NCI-H2029 (cell line): ENCODE measurements at places on chromosomes 12 and 14.
A peak's percentile ranks its signal among the peaks of the same experiment; 100 is the strongest.

DNA sequence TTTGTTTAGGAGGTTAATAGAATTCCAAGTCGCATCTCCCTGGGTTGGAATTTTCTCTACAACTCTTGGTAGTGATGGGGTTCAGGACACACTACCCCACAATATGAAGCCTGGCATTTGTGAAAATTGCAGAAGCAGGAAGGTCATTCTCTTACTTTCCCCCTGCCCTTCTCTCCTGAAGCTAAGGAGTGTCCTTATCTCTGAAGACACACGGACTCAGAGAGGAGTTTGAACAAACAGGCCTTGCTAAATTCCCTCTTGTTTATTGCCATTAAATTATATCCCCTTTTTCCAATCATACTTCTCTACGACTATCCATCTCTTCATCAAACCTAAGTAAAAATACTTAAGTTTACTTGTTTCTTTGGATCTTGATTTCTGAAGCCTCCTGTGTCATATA, 443.0 kb downstream of the RAD51B start:
- no peak for DNase-seq

GRCh38 chr12:65734226-65734625, 90.1 kb upstream of the HMGA2 start:
- DNase-seq = no peak

- no peak for DNase-seq
These were observed 153.1 kb downstream of the BCAT1 start for GRCh38 chr12:24795699-24796347.

DNA sequence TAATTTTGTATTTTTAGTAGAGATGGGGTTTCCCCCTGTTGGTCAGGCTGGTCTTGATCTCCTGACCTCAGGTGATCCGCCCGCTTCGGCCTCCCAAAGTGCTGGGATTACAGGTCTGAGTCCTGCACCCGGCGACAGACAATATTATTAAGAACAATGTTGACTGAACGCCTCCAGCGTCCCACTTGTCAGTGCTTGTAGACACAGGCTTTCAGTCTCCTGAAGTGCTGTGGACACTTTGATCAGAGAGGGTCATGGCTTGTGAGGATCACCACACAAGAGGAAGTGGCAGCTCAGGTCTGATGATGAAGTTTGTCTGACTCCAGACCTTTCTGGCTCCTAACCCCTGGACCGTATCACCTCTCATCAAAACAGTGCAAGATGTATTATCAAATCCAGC, 114.6 kb downstream of the CHST11 start:
- DNase-seq = peak; percentile 10

DNA sequence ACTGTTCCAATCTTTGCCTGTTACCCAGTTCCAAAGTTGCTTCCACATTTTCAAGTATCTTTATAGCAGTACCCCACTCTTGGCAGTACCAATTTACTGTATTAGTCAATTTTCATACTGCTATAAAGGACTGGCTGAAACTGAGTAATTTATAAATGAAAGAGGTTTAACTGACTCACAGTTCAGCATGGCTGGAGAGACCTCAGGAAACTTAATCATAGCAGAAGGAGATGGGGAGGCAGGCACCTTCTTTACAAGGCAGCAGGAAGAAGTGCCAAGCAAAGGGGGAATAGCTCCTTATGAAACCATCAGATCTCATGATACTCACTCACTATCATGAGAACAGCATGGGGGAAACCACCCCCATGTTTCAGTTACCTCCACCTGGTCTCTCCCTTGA, 215.0 kb downstream of the SNAPC1 start:
- DNase-seq = no peak

DNA sequence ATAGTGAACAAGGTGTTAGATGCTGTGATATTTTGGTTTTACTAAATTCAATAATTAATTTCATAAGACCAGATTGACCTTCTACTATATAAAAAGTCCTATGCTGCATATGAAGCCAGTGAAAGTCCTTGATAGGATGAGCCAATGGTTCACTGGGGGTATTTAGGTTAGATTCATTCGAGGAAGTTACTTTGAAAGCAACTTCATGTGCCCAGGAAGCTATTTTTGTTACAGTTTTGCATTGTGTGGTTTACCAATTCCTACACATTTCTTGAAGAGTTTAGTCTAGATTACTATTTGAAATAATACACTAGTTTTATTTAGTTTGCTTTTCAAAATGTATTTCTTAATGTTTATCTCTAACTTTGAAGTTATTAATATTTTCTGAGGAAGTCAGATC, 58.5 kb upstream of the RMST start:
- DNase-seq = no peak

- no peak for DNase-seq
These were observed 11.7 kb downstream of the PROX2 start for GRCh38 chr14:74864198-74864597.

DNA sequence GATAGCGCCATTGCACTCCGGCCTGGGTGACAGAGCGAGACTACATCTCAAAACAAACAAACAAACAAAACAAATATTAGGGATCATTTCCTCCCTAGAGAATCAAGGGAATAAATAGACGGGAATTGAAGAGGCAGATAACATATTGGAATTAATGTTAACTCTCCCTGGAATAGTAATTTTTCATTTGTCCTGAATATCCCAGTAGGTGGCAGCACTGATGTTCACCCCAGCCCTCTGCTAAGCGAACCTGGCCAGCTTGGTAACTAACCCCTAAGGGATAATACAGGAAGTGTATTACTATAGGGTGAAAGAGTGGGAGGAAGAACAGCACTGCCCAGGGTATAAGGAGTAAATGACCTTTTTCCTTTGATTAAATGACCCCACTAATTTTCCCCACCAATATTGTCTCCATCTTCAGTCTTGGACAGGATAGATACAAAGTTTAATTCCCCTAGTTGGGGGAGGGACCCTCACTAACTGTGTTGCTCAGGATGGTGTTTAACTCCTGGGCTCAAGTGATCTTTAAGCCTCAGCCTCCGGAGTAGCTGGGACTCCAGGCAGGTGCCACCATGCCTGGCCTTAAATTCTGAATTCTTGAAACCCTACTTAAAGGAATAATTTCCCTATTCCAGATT, 40.5 kb downstream of the SLC2A14 start:
- no peak for DNase-seq

DNA sequence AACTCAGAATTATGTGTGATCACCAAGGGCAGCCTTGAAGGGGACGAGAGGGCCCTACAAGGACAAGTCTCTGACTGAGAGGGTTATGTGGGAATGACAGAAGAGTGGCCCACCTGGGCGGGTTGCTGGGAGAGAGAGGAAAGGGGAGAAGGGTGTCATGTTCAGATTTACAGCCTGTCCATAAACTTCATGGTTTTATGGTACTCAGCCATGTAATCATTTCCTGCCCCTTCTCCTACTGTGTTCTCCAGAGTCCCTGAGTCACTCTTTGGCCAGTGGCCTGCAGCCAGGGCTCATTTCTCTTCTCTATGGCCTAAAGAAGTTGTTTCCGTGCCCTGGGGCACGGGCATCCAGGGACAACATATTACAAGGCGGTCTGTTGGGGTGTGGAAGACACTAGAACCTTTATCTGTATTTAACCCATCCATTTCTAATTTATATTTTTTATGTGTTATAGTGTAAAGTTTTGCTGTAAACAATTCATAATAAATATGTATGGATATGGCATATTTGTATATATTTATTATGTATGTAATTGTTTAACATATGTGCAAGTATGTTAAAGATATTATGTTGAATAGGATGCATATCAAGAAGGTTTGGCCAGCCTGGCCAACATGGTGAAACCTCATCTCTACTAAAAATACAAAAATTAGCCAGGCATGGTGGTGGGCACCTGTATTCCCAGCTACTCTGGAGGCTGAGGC, 26.9 kb downstream of the DDX47 start:
- DNase-seq = no peak

DNA sequence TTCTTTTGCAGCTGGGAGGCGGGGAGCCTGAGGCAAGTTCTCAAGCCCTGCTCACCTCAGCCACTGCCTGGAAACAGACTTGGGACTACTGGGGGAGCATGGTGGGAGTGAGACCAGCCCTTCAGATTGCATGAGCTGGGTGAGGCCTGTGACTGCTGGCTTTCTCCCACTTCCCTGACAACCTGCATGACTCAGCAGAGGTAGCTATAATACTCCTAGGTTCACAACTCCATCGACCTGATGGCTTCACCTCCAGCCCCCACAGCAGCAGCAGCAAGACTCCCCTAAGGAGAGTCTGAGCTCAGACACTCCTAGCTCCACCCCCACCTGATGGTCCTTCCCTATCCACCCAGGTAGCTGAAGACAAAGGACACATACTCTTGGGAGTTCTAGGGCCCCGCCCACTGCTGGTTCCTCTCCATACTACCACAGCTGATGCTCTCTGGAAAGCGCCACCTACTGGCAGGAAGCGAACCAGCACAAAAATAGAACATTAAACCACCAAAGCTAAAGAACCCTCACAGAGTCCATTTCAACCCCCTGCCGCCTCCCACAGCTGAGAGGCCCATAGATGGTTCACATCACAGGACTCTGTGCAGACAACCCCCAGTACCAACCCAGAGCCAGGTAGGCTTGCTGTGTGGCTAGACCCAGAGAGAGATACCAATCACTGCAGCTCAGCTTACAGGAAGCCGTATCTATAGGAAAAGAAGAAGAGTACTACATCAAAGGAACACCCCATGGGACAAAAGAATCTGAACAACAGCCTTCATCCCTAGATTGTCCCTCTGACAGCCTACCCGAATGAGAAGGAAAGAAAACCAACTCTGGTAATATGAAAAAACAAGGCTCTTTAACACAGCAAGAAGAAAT, 68.7 kb downstream of the RPAP3 start:
- peak; percentile 37 for DNase-seq

DNA sequence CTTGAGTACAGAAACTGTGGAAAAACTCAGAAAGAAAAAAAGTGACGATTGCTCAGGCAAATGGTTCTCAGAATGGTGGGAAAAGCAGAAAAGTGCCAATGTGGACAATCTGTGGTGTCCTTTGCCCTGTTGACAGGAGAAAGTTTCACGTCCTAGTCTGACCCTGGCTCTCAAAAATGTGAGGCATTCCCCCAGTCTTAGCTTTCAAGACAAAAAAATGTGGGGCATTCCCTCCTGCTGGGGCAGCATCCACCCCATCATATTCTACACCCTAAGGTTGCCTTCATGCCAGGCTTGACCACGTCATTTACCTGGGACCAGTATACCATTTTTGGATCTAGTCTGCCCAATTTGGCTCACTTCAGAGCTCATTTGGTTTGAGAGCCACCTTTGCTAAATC, 20.7 kb upstream of the ANAPC7 start:
- no peak for DNase-seq

DNA sequence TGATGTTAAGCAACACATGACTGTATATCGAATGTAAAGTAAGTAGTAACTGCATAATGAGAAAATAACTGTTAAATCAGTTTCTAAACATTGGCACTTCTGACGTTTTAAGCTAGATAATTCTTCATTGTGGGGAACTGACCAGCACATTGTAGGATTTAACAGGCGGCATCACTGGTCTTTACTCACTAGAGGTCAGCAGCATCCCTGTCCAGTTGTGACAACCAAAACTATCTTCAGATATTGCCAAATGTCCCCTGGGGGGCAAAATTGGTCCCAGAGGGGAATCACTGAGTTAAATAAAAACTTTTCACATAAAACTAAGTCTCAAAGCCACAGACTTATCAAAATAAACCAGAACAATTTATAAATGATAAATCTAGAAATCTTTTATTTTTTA, 65.3 kb downstream of the BLTP3B start:
- DNase-seq = no peak

- DNase-seq = no peak
These were observed 258.7 kb downstream of the EFCAB11 start for GRCh38 chr14:89695846-89696245.

DNA sequence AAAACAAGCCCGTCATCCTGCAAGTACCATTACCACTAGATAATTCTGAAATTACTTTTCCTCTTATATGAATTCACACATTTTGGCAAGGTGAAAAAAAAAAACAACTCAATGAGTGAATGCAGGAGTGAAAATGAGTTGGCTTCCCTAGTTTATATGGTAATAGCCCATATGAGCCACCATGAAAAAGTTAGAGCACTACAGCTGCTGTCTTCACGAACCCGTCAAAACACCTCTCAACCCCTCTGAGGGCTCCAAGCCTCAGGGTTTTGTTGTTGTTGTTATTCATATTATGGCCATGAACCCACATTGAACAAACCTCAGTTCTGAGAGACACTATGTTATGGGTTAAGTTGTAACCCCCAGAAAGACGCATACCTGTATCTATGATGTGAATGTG, 289.9 kb upstream of the CAND1 start:
- DNase-seq = no peak

DNA sequence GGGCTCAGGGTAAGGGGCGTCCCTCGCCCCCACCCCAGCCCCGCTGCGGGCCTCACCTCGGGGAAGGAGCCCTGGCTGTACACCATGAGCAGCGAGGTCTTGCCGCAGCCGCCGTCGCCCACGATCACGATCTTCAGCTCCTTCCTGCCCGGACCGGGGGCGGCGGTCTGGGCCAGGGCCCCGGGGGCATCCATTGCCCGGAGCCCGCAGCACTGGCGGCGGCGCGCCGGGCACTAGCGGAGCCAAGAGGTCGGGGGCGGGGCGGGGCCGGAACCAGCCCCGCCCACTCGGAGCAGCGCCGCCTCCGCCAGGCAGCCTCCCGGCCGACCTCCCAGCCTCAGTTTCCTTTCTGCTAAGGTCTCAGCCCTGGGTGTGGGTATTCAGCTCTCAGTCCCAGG, at the start of gene RHOF:
RHOF (minus strand) TSS at position 249 of the 398 bp plus-strand sequence; CDS start at position 194, 55 bp downstream.
- DNase-seq = no peak

DNA sequence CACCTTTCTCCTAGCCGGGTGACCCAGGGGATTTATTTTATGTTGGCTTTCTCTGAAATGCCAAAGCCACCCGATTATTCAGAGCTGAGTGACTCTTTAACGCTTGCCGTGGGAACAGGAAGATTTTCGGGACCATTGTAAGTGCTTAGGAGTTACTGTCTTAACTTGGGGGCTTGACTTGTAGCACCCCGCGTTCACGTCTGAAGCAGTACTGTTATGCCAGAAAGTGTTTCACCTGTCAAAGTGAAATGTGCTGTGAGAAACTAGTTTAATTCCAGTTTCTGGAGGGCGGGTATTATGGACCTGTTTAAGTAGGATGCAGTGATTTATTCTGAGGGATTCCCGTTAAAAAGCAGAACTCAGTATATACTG, 218 bp downstream of the LYSET start:
- no peak for DNase-seq

DNA sequence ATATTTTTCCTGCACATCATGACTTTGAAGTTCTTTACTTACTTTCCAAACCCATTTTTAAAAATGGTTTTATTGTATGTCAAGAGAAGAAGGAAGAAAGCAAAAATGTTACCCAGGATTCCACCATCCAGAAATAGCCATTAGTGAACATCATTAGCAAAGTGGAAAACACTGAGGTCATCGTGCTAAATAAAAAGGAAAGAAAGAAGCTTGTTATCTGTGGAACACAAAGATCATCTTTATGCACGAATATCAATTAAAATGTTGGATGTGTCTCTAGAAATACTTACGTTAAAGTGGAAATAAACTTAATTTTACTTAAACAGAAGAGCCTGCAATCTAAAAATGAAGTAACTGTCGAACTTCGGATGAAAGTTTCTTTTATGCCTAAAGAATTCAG, 27.3 kb downstream of the SFSWAP start:
- no peak for DNase-seq

- peak; percentile 66 for DNase-seq
These were observed 624 bp upstream of the PWP1 start for GRCh38 chr12:107684990-107685359.
